ENCODE measurements at places on chromosomes 4 and X.

- no peak for DNase-seq
Observed at GRCh38 chr4:5709207-5709575, 832 bp upstream of the EVC2 start.

DNA sequence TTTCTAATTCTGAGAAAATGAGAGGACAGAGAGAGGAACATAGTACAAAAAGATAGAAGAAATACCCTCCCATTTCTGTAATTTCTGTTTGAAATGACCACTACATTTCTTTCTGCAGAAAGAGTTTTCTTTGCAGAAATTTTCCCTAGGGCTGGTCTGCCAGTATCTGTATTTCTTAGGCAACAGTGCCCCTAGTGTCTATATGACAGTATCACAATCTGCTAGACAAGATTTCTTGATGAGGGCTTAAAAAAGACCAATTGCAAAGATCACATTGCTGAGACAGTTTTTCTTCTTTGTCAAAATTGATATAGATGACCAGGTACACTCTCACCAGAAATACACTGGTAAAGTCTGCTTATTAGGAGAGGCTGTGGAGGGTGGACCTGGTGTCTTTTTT lies 81.0 kb upstream of the ZDHHC15 start:
- peak; percentile 41 for DNase-seq

DNA sequence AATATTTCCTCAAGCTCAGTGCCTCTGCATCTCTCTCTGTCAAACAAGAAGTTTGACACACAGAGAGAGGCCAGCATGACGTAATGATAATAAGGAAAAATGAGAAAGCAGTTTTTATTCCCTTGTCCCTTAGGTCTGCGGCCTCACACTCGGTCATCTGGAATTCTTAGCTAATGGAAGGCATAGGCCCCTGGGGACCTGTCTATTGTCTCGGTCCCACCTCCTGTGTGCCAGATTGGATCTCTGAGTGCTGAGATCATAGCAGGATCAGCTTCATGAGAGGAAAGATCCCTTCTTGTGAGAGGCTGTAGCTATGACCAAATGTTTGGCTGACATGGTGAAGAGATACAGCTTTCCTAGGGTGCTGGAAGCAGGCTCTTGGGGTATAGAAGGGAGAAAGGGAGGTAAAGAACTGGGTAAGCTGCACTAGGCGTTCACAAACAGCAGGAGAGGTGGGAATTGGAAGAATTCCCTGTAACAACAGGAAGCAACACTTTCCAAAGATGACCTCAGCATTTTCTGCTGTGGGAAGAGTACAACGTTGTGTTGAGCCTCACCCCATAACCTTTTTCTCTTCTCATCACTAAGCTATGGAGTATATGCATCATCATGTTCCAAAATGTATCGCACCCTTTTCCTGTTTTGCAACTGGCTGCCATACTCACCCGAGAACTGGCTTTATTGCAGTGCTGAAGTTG lies 20.2 kb downstream of the TMEM31 start:
- DNase-seq = no peak

- no peak for DNase-seq
Observed at GRCh38 chrX:28158019-28158777, 176.9 kb upstream of the DCAF8L1 start.

DNA sequence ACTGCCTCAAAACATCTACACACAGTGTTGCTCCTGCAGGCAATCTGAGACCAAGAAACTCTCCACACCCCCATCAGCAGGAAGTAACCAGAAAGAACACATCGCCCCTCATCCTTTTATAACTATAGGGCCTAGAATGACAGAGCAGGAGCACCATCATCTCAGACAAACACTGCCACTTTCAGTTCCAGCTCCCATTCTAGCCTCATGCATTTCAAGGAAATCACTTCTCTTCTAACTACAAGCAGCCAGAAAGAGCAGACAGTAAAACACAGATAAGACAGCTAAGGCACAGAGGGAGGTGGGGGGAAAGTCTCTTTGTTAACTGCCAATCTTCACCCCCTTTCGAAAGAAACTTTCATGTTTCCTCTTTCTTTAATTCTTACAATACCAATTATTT lies 102.6 kb upstream of the TENT5D start:
- no peak for DNase-seq

- no peak for DNase-seq
Observed at GRCh38 chr4:124777007-124777406, 64.5 kb upstream of the ANKRD50 start.

DNA sequence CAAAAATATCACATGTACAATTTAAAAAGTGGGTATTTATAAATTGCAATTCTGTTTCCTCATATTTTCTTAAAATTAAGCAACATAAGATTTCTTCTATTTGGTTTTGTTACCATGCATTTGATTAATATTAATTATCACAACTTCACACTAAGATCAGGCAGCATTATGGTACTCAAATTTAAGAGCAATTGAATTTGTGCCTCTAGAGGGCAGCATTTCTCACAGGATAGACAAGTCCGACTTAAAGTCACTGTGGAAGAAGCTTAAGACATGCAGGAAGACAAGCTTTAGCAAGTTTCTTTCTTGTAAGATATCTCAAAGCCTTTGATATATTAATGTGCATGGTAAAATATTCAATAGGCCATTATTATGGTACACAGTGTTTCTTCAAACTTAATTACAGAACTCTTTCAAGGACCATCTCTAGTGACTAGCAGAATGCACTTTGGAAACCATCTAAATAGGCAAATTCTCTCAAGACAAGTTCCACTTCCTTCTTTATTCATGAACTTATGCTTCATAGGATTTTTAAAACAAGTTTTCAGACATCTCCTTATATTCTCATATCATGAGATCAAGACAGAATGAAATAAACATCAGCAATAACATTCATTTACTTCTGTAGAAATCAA lies 35.0 kb downstream of the FBXW7 start:
- DNase-seq = peak; percentile 88

GRCh38 chrX:107726816-107727534 lies 48.6 kb downstream of the TSC22D3 start:
- DNase-seq = no peak

DNA sequence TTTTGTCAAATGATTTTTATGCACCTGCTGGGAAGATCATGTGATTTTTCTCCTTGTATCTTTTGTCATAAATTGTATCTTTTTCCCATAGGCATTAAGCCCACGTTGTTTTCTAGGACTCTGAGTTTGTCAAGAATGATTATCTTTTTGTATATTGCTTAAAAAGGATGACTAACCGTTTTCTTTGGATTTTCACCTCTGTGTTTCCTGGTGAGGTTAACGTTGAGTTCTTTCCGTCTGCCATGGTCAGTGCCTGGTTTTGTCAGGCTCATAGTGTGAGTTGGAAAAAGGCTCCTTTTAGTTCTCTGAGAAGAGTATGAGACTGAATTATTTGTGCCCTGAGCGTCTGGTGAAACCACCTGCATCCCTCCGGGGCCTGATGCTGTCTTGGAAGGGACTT lies 21.9 kb downstream of the PCGF3 start:
- no peak for DNase-seq

DNA sequence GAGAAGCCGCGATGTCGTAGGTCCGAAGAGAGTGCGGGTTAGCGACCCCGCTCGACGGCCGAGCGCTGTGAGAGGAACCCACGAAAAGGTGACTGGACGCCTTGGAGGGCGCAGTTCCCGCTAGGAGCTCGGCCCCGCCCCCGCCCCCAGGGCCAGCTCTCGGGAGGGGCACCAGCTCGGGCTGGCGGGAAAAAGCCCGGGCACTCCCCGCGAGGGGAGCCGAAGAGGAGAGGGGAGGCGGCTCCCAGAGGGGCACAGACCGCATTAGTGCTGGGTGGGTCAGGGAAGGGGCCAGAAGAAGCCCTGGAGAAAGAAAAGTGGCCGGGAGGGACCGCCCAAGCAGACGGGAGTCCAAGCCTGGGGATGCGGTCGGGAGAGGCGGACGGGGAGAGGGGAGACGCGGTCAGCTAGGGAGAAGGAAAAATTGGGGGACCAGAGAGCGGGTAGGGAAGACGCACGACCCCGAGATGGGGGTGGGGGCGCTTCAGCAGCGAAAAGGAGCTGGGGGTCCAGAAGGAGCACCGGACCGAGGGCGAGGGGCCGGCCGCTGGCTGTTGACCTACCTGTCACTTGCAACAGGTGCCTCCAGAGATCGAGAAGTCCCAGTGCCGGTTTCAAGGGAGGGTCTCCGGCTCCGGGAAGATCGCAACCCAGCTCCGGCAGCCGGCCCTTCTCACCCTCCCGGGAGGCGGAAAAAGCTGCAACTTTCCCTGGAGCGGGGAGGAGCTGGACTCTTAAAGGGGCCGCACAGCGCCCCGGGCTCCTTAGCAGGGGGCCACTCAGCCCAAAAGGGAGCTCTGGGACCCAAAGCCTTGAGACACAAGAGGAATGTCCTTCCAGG lies at the start of gene SYTL4:
TSS of gene SYTL4 (minus strand) at position 681 of the 841 bp plus-strand sequence. CDS start 30,084 bp downstream, outside the sequence.
- DNase-seq = no peak

GRCh38 chr4:10496200-10496599 lies 39.0 kb upstream of the ZNF518B start:
- DNase-seq = no peak

DNA sequence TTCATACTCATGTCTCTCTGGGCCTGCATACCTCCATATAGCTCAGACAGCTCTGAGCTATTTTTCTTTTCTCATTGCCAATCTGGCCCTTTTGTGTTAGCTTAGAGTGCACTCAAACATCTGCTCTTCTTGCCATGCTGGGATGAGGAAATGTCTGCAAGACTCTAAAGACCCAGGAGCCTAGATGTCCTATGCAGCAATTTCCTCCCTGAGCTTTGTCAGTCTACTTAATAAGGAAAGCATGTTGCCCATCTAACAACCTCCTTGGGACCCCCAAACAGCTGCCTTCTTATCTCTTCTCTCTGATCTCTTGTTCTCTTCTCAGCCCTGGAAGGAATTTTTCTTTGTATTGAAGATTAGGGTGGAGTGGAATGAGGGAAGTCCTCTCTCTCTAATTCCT lies 69.2 kb downstream of the UCHL1 start:
- DNase-seq = no peak

DNA sequence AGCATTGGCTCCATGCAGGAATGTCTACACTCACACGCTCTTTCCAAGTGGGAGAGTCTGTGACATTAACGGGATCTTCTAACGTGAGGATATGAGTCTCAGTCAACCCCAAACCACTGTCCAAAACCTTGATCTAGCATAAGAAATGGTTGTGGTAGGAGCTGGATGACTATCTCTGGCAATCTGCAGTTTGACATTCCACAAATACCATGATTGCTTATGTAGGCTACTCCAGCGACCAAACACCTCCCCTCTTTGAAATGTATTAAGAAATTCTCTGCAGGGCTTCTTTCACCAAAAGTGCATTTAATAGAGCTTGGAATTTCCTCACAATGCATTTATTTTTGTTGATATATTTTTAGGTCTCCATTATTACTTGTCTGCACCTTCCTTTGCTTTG lies 14.1 kb upstream of the STX18 start:
- no peak for DNase-seq

DNA sequence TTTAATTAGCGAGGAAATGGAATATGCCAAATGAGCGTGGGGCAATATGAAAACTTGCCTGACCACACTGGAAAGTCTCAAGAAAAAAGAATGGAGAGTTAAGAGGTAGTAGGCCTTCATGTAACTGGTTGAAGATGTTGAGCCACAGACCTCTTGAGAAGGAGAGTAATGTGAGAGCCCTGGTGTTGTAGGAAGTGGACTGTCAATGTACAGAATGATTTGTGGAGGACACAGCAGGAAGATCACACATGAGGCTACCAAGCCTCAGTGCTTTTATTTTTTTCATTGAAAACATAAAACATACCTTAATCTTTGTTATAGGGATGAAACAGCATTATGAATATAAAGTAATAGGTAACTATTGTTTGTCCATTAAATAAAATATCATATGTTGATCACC lies 331.6 kb downstream of the UNC5C start:
- no peak for DNase-seq

DNA sequence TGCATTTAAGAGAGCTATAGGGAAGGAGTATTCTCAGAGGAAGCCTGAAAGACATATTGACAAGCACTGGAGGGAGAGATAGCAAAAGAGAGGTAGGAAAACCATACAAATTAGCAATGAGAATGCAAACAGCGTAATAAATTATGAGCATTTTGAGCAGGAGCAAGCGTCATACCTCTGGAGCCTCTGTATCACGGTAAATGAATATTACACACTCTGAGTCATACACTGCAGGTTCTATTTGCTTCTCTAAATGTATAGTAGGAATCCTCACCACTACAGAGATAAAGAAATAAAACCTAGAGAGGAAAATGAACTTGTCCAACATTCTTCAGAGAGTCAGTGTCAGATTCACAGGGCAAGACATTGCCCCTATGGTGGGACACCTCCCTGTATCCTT lies 46.4 kb upstream of the GABRE start:
- no peak for DNase-seq

DNA sequence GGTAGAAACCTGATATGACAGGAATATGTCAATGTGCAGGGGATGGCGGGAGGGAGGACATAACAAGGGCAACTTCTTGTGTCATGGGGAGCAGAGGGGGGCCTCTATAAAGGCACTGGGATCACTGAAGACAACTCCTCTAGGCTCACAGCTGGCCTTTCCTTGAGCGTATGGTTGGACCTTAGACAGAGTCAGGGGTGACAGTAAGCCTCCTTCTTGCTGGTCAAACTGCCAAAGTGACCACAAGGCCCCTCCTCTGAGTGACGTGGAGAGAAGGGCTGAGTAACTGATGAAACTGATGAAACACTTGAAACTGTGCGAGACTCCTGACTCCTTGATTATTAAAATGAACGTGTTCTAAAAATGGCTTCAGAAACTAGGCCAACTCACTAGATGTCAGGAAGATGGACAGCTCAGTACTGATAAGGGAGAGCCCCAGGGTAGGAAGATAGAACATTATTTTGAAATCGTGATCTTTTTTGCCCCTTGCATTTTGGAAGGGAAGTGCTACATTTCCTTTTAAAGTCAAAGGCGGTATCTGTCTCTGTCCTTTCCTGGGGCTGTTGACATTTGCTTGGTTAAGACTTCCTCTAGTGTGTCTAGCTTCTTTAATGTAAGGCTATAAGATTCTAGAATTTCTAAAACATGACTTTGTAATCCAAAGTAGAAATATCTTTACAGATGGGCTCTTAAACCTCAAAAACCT lies 1.6 kb downstream of the RAB33A start:
- DNase-seq = peak; percentile 27

DNA sequence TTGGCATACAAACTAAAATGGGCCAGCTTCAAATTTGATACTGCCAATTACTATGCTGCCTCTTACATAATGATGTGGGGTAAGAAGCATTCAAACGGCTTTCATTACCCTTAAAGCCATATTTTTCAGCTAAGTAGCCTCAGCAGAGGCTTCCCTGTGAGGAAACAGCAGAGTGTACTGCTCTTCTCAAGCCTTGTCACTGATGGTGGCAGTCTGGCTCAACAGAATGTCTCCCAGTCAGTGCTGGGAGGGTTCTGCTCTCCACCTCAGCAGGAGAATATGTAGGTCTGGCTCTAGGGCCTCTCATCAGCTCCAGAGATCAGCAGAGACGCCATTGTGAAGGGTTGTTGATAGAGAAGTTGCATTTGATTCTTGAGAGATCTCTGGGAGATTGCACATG lies 44.6 kb upstream of the MBNL3 start:
- no peak for DNase-seq

GRCh38 chrX:103586314-103586646 lies 965 bp downstream of the TCEAL4 start:
- DNase-seq = no peak

- DNase-seq = no peak
Observed at GRCh38 chr4:138938366-138938690, 77.3 kb upstream of the NOCT start.

GRCh38 chr4:845233-845835 lies 19.4 kb upstream of the CPLX1 start:
- no peak for DNase-seq

Data from CD4-positive, alpha-beta T cell treated with Interleukin-10 for 1 hour (primary cell).